ENCODE measurements at places on chromosomes 11 and 22.

DNA sequence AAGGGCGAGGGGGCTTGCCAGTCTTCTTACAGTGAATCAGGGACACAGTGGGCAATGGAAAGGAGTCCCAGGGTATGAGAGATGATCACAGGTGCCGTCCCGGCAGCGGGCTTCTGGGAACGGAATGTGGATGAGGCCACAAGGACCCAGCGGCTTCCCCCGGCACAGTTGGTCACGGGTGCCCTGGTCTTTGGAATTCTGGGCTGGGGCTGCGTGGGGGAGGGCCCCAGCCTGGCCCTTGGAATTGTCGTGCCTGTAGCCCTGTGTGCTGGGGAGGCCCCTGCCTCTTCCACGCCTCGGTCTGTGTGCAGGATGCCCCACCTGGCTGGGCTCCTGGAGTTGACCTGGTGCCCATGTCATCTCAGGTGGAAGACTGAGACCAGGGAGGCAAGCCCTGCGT lies 76.6 kb downstream of the FBLN1 start:
- H3K27ac ChIP-seq = no peak overlapping the region
- DNase-seq = no peak
- no peak overlapping the region for H3K4me3 ChIP-seq

DNA sequence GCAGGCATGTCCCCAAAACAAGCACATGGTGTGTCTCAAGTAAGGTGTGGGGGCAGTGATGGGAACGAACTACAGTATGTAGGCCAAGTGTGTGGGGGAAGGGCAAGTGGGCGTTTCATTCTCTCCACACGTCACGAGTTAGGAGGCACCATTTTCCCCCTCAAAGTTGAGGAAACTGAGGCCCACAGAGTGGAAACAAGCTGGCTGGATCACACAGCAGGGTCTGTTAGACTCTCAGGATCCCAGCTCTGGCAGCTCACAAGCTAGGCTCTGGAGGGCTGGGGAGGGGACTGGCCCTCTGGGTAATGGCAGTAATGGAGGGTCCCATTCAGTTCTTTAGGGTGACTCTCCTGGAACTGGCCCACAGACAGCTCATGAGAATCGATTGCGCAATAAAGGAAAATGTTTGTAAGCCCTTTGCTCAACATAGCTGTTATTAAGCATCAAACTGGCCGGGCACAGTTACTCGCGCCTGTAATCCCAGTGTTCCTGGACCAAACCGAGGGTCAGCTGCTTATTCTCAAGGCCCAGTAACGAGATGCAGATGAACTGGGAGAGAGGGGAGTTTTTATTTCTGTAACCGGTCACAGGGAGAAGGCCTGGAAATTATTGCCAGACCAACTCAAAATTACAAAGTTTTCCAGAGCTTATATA lies 24.1 kb upstream of the TUB start:
- no peaks in the 10 kb centered on the region for H3K36me3 ChIP-seq
- peaks cover 37% of the 10 kb centered on the region for H3K27me3 ChIP-seq
- no peak overlapping the region for H3K27ac ChIP-seq
- no peaks in the 10 kb centered on the region for H3K4me1 ChIP-seq

DNA sequence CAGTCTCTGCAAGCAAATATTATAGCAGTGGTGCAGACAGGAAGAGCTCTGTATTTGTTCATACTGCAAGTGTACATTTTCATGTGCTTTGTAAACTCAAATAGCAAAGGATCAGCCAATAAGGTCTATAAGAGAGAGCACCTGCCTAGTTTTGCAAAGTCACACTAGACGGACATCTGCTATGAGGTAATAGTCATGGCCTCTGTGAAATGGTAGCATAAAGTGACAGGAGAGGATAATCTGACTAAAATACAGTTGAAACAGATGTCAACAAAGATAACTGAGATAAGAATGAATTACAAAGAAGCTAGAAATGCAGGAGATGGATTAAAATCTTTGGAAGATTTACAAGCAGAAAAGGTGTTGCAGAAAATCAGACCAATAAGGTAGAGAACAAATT lies 70.6 kb upstream of the SPON1 start:
- H3K4me3 ChIP-seq = no peak overlapping the region
- peaks cover under 1% of the 10 kb centered on the region for H3K4me1 ChIP-seq
- no peaks in the 10 kb centered on the region for H3K36me3 ChIP-seq
- no peak for DNase-seq
- H3K27ac ChIP-seq = no peak overlapping the region

DNA sequence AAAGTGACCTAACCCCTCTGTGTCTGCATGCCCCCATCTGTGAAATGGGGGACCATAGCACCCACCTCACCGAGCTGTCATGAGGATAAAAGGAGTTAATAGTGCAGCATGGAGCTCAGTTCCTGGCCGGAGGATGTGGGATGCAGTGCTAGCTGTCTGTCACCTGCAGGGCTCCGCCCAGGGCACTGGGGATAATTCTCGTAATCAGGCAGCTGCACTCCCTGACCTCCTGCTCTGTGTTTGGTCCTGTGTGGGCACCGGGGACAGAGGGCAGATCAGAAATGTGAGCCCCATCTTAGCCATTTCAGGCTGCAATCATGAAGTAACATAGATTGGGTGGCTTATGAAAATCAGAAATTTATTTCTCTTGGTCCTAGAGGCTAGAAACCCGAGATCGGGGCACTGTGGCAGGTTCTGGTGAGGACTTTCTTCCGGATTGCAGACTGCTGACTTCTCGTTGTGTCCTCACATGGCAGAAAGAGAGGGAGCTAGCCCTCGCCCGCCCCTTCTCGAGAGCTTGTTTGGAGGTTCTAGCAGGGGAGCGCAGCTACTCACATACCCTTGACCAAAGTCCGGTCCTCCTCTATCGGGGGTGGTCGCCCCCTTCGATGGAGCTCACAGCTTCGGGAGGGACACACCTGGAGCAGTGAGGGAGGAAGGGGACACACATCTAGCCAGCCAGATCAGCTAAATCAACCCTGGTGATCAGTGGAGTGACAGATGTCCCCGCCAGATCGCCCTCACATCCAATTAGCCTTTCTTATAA lies 3.2 kb downstream of the KCTD17 start:
- DNase-seq = no peak
- no peak overlapping the region for H3K27ac ChIP-seq
- no peak overlapping the region for H3K4me3 ChIP-seq
- H3K27me3 ChIP-seq = no peaks in the 10 kb centered on the region

GRCh38 chr11:20110908-20111669 lies 49.2 kb downstream of the DBX1 start:
- peaks cover 8% of the 10 kb centered on the region for H3K27me3 ChIP-seq
- peaks cover 5% of the 10 kb centered on the region for H3K4me1 ChIP-seq
- H3K36me3 ChIP-seq = no peaks in the 10 kb centered on the region
- no peak overlapping the region for H3K27ac ChIP-seq

DNA sequence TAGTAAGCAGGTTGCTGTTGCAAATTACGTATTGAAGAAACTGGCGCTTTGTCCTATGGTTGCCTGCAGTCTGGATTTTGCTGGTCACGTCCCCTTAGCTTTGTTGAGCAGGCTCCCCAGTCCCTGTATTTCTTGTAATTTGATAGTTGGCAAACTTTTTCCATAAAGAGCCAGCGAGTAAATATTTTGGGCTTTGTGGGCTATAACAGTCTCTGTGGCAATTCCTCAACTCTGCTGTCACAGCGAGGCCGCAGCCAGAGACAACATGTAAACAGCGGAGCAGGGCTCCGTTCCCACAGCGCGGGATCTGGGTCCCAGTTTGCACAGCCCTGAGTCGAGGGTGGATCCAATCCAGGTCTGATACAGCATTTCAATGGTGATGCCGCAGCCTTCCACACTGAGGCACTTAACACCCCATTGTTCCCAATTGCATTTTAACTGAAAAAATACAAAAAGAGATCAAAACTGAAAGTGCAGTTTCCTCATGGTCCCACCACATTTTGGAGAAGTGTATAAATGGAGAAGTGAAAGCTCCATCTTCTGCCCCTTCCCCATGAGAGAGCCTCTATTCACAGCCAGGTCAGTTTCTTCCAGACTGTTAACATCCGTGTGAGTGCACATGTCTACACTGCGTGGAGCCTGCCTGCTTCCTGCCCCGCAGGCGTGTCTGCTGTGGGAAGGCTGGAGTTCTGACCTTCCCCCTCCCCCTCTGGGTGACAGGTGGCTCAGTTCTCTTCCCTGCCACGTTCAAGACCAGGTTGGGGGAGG lies 89.1 kb downstream of the RPS6KA4 start:
- peak overlapping the region; percentile 93 for H3K27ac ChIP-seq
- peak; percentile 83 for DNase-seq
- peak overlapping the region; percentile 94 for H3K4me3 ChIP-seq
- H3K4me1 ChIP-seq = peaks cover 56% of the 10 kb centered on the region
- H3K36me3 ChIP-seq = no peaks in the 10 kb centered on the region
- H3K27me3 ChIP-seq = no peaks in the 10 kb centered on the region
